ENCODE measurements at places on chromosomes 11 and 22. TPM values are rescaled to one million over a fixed set of nuclear protein-coding genes. Genes with fewer than 3 reads are reported as not detected.

DNA sequence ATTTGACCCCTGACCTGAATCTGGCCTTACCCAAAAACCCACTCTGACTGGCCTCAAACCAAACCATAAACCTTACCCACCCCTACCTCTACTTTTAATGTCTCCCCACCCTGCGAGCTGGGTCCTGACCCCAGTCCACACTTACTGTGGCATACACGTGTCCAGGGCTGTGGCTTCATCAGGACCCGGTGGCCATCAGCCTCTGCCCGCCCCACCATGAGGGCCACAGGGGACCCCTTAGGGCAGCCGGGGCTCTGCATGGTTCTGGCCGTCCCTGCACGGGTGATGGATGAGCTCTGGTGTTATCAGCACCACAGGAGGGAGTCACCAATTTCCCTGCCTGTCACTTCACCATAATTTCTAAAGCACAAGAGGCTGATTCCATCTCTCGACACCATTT, 87.5 kb upstream of the LMO1 start:
- DNase-seq = no peak

- no peak for DNase-seq
These were observed 2.6 kb upstream of the PEX26 start for GRCh38 chr22:18075101-18075719.

- no peak for DNase-seq
These were observed 25.4 kb downstream of the FXYD6 start for GRCh38 chr11:117851106-117851505.

GRCh38 chr11:134646561-134646960, 234.5 kb upstream of the B3GAT1 start:
- DNase-seq = no peak

The POTEH gene
- polyA plus RNA-seq = not detected

Data from naive thymus-derived CD4-positive, alpha-beta T cell (primary cell).